ENCODE measurements at places on chromosomes 6 and 20.

GRCh38 chr6:72711731-72712130 lies 89.9 kb downstream of the KCNQ5 start:
- DNase-seq, result no peak

DNA sequence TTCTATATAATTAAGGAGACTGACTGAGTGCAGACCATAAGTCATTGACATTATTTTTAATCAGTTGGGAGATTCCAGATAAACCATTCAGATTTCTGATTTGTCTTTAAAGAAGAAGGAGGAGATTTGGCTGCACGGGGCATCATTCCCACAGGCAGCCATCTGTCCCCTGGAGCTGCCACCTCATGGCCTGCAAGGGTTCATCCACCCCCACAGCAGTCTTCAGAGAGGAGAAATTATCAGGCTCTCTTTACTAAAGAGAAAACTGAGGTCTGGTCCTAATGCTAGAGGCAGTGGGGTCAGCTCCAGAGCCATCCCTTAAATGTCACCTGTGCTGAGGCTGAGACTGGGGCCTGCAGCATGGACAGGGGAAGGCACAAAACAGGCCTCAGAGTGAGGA lies 501.3 kb upstream of the SULF2 start:
- DNase-seq, result no peak

GRCh38 chr20:5141615-5142014 lies 14.8 kb downstream of the CDS2 start:
- no peak for DNase-seq

- DNase-seq, result no peak
Measured at GRCh38 chr6:160667639-160668481, 3.8 kb upstream of the LPA start.

GRCh38 chr6:123770247-123770949 lies 33.3 kb upstream of the NKAIN2 start:
- no peak for DNase-seq

DNA sequence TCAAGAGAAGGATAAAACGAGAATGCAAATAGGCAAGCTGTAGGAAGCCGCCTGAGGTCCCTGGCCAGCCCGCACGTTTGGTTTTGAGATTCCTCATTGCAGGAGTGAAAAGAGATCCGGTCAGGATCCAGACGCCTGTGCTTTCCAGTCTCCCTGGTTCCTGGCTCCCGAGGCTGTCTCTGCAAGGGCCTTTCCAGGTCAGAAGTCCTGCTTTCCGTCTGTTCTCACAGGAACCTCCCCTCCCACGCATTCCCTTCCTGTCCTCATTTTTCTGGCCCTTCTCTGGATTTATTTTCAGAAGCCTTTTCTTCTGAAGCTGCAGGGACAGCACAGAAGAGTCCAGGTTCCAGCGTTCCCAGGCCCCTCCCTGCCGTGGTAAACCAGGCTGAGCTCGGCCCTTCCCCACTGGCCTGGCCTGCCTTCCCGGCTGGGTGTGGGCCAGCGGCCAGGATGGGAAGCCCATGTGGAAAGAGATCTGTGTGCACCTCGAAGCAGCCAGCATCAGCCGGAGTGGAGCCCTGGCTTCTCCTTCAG lies 54.0 kb downstream of the TMEM242 start:
- DNase-seq, result no peak

GRCh38 chr20:20261159-20261558 lies 106.7 kb upstream of the INSM1 start:
- no peak for DNase-seq

- no peak for DNase-seq
Measured at GRCh38 chr6:159642481-159642880, 50.6 kb downstream of the SOD2 start.

DNA sequence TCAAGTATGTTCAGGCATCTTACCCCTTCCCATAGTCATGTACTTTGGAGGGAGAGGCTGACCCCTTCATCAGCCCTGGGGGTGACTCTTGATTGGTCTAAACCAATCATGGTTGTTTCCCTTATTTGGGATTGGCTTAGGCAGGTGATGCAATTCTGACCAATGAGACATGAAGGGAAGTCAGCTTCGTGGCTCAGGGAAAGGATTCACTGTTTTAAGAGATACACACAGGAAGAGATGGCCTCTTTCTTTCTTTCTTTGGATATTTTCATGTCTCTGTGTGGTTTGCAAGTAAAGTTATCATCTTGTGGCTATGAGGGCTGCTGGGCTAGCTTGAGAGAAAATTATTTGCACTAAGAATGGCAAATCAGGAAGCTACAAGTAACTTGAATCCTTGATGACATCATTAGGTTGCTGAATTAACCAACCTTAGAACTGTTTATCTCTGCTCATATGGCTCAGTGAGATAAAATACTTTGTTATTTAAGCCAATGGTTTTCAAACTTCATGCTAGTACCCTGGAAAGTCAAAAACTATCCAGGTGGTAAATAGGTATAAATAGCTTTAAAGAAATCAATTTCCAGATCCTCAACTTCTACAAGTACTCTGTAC lies 144.2 kb upstream of the CENPW start:
- no peak for DNase-seq

- no peak for DNase-seq
Measured at GRCh38 chr6:131443014-131443413, 130.0 kb upstream of the ARG1 start.

DNA sequence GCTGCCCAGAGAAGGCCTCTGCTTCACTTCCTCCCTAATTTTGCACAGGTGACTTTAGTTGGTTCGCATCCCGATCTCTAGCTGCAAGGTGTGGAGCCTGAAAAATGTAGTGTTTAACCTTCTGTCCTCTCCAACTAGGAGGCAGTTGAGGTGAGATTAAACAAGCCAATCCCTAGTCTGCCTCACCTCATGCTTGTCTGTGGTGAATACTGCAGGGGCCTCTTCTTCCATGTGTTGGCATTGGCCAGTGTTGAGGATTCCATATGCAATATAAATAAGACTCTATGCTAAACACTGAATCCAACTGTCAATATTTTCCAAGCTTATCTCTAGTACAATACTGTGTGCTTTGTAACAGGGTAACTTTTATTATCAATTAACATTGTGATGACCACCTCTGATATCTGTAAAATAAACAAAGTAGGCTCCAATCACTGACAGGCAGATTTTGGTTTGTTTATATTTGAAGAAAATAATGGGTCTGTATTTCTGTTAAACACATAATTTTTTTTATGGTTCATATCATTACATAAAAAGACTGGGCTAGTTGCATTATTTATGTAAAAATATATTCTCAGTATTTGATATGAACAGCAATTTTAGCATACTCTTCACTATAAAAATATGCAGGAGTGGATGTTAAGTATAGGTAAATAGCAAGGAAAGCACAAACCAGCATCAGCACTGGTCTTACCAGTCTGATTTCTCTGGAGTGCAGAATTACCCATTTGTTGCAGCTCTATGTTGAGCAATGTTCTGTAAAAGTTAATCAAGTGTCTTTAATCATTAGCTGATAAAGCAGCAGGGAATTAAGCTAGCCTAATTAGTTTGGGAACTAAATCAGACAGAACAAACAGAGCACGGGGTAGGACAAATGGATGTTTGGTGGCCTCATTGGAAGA lies 74.0 kb downstream of the ANKRD6 start:
- no peak for DNase-seq

- peak; percentile 61 for DNase-seq
Measured at GRCh38 chr6:42564506-42564825, 637 bp downstream of the UBR2 start.

DNA sequence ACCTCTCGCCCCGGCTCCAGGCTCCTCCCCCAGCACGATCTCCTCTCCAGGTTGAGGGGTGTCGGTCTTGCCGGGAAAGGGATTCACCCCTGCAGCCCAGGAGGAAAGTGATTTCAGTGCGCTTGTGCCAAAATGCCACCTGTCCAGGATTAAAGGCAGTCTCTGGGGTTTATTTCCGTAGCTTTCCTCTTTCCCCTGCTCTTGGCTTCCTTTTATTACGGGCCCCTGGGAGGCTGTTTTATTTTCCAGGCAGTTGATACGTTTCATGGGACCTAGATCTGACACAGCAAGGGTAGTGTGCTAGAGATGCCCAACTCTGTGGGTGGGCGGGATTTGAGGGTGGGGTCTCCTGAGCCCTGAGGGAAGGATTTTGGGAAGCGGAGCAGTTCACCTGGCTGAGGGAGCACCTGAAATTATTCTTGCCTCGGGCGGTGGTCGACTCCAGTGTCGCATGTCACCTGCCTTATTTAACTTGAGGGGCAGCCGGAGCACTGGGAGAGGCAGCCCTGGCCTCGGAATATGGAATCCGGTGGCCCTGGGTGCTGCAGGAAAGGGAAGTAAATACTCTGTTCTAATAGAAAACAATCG lies 9.5 kb upstream of the NKX2-2 start:
- DNase-seq, result no peak

- no peak for DNase-seq
Measured at GRCh38 chr6:26225848-26226578, 138.8 kb downstream of the HFE start.

DNA sequence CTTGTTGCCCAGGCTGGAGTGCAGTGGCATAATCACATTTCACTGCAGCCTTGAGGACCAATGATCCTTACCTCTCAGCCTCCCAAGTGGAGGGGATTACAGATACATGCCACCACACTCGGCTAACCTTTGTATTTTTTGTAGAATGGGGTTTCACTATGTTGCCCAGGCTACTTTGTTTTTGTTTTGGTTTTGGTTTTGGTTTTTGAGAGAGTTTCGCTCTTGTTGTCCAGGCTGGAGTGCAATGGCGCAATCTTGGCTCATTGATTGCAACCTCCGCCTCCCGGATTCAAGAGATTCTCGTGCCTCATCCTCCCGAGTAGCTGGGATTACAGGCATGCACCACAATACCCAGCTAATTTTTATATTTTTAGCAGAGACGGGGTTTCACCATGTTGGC lies 105.5 kb downstream of the BMP7 start:
- DNase-seq, result no peak

DNA sequence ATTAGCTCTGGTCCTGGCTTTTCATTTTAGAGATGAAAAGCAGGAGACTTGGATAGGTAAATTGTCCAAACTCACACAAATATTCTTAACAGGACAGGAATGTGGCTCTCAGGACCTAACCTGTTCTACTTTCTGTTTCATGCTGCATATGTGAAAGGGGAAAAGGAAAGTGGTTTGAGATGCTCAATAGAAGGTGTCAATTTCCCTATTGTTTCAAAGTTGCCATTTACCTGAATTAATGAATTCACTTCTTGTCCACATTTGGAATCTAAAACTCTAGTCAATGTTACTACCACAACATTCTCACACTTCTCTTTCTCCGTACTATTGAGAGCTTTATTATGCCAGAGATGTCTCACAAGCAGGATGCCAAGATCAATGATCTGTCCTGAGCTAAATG lies 4.8 kb upstream of the EFHC1 start:
- no peak for DNase-seq

GRCh38 chr6:40555092-40555491 lies 32.1 kb downstream of the LRFN2 start:
- DNase-seq, result no peak

DNA sequence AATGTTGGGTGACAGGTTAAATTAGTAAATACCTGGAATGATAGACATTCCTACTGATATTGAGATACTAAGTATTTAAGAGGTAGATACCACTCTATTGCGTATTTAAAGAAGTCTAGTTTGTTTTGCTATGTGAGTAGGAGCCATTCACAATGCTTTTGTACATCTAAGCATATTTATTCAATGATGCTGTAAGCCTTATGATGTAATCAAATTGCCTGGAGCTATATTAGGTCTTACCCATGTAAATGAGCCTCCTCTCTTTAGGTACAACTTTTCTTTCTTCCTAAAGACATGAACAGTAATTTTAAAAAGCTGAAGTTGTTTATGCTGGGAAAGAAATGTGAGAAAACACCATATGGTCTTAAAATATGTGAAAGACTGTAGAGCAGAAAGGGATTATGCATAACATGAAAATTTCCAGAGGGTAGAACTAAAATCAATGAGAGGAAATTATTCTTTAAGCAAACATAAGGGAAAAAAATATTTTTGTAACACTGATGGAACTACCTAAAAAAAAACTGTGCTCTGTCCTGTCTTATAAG lies 526.7 kb downstream of the EPHA7 start:
- no peak for DNase-seq

GRCh38 chr6:115894426-115894992 lies 166.2 kb downstream of the FRK start:
- no peak for DNase-seq

DNA sequence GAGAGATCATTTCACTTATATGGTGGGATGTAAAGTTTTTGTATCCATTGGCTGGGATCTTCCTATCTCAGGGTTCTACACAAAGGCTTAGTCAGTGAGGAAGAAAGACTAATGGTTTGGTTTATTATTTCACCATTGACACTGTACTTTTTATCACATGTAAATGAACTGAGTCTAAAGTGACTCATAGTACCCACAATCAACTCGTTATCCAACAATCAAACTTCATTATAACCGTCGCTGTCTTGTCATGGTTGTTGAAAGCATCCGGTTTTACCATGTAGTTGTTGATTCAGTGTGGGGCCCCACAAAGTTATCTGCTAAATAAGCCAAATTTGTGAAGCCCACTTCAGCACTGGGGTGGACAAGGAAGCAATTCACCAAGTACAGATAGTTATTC lies 55.8 kb upstream of the MTRF1L start:
- no peak for DNase-seq

DNA sequence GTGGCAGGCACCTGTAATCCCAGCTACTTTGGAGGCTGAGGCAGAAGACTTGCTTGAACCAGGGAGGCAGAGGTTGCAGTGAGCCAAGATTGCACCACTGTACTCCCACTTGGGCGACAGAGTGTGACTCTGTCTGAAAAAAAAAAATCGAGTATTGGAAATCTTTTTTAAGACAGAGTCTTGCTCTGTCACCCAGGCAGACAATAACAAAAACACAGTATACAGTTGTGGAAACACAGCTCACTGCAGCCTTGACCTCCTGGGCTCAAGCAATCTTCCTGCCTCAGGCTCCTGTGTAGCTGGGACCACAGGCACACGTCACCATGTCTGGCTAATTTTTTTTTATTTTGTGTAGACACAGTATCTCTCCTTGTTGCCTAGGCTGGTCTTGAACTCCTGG lies 15.0 kb downstream of the NANP start:
- no peak for DNase-seq

DNA sequence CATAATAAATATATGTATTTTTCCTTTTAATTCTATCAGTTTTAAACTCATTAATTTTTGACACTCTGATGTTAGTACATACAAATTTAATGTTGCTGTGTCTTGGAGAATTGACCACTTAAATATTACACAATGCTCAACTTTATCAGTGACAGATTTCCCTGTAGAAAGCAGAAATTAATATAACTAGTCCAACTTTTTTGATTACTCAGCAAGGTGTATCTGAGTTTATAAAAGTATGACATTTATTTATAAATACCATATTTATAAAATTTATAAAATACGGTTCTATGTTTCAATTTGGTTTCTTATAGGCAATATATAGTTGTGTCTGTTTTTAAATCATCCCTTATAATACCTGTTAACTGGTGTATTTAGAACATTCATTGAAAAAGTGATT lies 350.0 kb upstream of the EYS start:
- DNase-seq, result no peak

DNA sequence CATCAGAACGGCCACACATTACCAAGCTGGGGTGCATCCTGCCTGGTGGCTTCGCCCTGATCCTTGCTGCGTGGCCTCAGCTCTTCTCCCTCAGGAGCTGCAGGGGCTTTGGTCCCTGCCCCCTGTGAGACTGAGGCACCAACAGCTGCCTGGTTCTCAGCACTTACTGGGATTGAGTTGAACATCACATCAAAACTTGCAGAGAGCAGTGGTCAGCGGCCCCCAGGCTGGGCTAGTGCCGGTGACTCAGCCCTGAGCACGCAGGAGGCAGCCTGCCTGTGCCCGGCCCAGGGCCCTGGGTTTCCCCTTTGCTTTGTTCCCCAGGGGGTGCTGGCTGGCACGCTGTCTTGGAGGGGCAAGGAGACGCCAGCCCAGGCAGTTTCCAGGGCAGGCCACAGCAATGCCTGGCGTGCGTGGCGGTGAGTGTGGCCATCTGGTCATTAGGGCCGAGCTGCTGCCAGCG lies 63.3 kb downstream of the DLL1 start:
- DNase-seq, result no peak
